ENCODE measurements at places on chromosomes 1 and 21. TPM values are rescaled to one million over a fixed set of nuclear protein-coding genes. Genes with fewer than 3 reads are reported as not detected.
A peak's percentile ranks its signal among the peaks of the same experiment; 100 is the strongest.

DNA sequence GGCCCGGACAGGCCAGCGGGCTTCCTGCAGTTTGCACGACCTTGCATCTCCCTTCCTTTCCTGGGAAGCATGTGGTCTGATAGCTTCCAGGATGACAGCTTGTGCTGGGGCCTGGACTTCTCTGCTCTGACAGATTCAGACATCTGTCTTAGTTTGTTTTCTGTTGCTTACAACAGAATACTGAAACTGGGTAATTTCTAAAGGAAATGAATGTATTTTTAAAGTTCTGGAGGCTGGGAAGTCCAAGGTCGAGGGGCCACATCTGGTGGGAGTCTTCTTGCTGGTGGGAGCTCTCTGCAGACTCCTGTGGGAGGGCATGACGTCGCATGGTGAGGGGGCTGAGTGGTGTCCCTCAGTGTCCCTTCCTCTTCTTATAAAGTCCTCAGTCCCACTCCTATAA, 35.3 kb upstream of the TENT5B start:
- DNase-seq, result no peak

DNA sequence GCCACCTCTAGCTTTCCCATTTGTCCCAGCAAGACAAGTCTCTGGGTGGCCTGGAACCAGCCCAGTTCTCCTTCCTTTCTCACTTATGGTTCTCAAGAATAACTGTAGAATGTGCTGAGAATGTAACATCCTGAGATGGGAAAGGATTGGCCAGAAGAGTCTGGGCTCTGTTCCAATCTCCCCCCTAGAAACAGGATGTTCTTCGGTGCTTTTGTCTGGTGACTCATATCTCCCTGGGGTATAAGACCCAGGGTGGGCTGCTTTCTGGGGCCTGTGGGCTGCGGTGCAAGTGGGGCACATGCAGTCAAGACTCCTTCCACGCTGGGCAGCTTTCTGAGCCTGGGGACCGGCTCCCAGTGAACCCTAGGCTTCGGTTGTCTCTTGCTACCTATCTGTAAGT, 251.2 kb upstream of the POU3F1 start:
- no peak for DNase-seq

- no peak for DNase-seq
Measured at GRCh38 chr1:31675756-31676155, 28.1 kb downstream of the COL16A1 start.

GRCh38 chr1:173269490-173270230, 62.5 kb upstream of the TNFSF4 start:
- no peak for DNase-seq

DNA sequence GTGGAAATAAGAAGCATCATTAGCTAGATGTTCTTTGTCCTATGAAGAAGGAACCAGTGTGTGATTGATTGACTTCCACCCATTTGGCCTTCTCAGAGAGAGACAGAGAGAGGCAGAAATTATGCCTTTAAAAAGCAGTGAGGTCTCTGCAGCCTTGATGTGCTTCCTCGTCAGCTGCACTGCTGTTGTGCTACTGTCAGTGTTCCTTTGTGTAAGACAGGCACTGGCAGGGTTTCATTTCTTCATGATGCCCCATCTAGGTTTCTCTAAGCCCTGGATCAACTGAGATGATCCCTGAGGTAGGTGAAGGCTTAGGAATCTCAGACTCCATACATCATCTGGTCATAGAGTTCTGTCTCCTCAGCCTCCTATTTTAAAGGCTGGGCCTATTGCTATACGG, 34.9 kb downstream of the GPR3 start:
- DNase-seq, result no peak

DNA sequence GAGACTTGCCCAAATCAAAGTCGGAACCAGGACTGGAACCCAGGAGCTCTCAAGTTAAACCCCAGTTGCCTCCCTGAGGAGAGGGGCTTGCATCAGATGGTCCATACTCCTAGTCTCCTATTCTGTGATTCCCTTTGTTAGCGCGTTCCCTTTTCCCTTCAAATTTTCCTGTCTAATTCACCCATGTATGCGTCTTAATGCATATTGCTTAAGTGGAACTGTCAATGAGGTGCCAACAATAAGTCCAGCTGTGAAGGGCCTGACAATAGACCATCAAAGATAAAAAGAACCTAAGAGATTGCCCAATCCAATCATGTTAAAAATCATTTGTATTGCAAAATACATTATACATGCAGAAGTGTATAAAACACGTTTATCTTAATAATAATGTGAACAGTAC, 634 bp upstream of the SPATA6 start:
- no peak for DNase-seq

DNA sequence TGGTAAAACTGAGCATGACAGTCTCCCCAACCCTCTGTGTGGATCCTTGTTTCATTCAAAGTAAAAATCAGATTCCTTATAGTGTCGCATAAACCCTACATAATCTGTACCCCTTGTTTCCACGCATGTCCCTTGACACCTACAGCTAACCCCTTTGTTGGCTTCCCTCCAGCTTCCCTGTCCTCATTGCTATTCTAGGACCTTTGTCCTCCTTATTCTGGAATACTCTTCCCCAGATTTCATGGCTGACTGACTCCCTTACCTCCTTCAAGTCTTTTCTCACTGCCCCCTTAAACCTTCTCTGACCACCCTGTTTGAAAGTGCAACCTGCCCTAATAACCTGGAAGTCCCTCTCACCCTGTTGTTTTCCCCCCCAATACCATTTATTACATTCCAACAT, 4.0 kb downstream of the RNF11 start:
- DNase-seq, result peak; percentile 47

GRCh38 chr1:235017719-235018118, 110.9 kb downstream of the TOMM20 start:
- DNase-seq, result no peak

DNA sequence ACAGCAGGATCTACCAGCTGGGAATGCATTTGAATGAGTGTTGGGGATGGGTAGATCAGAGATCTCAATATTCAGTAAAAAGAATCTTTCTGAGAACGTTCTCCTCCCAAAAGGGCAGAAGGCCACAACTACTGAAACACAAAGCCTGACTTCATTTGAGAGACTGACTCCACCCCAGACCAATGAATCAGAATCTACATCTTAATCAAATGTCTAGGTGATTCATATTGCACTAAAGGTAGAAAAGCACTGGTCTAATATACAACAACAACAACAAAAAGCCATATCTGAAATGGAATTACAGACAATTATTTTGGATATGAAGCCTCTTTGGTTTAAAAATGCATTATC, 123.9 kb downstream of the SMYD3 start:
- no peak for DNase-seq

DNA sequence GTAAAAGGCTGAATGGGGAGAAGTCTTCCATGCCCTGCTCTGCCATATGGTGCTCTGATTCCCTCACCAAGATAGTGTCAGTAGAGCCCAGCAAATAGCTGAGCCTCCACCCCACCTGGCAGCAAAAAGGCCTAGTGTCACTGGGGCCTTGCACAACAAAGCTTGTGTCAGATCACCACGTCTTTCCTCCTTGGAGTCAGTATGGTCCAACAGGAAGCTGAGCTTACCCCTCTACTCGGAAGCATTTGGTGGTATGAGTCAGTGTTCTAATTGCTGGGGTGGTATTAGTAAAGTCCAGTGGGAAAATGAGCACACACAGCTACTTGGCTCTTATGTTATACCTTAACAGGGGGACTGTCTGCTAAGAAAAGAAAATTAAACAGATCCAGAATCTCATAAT, 18.7 kb upstream of the RRP15 start:
- DNase-seq, result no peak

- DNase-seq, result no peak
Measured at GRCh38 chr1:17232759-17233661, 15.9 kb upstream of the PADI3 start.

DNA sequence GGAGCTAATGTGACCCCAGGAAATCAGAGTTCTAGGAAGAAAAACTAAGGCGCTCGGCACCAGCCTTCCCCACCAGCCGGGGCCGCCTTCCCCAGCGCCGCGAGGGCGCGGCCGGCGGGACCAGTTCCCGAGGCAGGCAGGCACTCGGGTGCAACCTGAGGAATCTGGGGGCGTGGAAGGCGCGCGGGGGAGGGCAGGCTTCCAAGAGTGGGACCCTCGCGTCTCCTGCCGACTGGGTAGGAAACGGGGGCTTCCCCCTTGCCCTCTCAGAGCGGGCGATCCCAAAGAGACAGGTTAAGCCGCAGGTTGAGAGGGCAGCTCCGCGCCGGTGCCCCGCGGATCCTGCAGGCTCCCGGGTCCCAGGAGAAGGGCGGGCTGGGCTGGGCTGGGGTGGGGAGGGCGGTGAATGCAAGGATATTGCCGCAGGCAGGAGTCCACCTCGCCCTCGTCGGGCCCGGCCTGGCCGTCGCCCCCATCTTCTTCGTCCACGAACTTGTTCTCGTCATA, 431 bp downstream of the ARPC5 start:
- DNase-seq, result peak; percentile 56

Gene PGBD5
- 6.3 TPM for total RNA-seq

Gene ISG20L2
- 11.7 TPM for total RNA-seq

Gene SIM2
- not detected for total RNA-seq

Gene FLG
- not detected for total RNA-seq

All from heart left ventricle (tissue), 16 donors.